ENCODE measurements at places on chromosomes 5 and 9. TPM values are rescaled to one million over a fixed set of nuclear protein-coding genes. Genes with fewer than 3 reads are reported as not detected.

The ACOT12 gene
- total RNA-seq = not detected

The IL13 gene
- total RNA-seq = not detected

The SLC45A2 gene
- not detected for total RNA-seq

The TAF11L10 gene
- not detected for total RNA-seq

The TEX48 gene
- not detected for total RNA-seq

The CHSY3 gene
- 43.7 TPM for total RNA-seq

The MZB1 gene
- total RNA-seq = not detected

The MIER3 gene
- total RNA-seq = 18.1 TPM

The PCDHGA10 gene
- total RNA-seq = 8.6 TPM

The NIM1K gene
- 1.2 TPM for total RNA-seq

The PCDHGA6 gene
- total RNA-seq = 4.2 TPM

The LCN15 gene
- total RNA-seq = not detected

The MEGF10 gene
- total RNA-seq = 0.14 TPM

The GNA14 gene
- total RNA-seq = not detected

Data from smooth muscle cell of the umbilical artery (primary cell).